ENCODE measurements at places on chromosomes 5 and 9. TPM values are rescaled to one million over a fixed set of nuclear protein-coding genes. Genes with fewer than 3 reads are reported as not detected.

Gene SHISAL2B
- polyA plus RNA-seq = not detected

DNA sequence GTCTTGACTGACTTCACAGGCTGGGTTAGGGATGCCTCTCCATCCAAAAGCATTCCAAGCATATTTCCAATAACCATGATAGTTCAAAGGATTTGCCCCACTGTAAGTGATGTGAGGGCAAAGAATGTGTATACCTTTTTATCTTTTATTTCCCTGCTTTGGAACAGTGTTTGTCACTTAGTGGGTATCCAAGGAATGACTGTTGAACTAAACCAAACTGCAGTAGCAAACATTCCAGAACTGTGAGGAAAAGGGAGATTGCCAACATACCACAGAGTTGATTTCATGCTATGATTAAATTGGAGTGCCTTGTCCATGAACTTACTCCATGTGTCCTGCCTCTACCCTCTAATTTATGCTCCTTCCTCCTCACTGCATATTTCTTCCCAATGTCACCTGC, 400.0 kb downstream of the KIAA0825 start:
- no peak for DNase-seq

Gene CCDC171
- polyA plus RNA-seq = 0.29 TPM

- no peak for DNase-seq
Observed at GRCh38 chr5:174188295-174188694, 142.8 kb downstream of the NSG2 start.

DNA sequence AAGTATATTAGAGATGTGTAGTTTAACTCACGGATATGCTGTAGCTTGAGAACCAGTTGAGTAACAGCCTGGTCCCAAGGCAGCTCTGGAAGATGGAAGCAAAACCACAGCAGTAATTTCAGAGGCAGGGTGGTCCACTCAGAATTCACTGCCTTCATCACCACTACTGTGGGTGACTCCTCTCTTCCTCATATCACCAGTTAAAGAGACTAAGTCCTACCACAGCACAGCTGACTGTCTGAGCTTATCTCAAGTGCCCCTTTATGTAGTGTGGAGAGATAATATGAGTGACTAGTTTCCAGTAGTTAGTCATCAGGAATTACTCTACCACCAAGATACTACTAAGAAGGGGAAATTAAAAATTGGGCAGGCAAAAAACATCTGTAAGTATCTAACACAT, 1571.2 kb upstream of the C9orf72 start:
- DNase-seq = no peak

DNA sequence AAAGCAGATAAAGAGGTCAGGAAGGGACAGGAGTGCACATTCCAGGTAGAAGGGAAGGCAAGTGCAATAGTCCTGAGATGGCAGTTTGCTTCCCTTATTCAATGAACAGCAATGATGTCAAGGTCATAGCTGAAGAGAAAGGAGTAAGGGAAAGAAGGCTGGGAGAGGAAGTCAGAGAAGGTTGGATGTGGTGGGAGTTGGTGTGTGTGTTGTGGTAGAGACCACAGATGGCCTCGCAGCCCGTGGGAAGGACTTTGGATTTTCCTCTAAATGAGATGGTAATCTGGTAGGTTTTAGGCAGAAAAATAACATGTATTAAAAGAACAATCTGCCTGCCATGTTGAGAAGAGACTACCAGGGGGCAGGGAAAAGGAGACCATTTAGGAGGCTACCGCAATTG, 25.1 kb upstream of the LPAR1 start:
- no peak for DNase-seq

Gene OGN
- 0.10 TPM for polyA plus RNA-seq

GRCh38 chr9:98108531-98109031, 10.4 kb downstream of the TRIM14 start:
- DNase-seq = peak; percentile 64

- no peak for DNase-seq
Observed at GRCh38 chr9:1355656-1356055, 305.5 kb downstream of the DMRT2 start.

DNA sequence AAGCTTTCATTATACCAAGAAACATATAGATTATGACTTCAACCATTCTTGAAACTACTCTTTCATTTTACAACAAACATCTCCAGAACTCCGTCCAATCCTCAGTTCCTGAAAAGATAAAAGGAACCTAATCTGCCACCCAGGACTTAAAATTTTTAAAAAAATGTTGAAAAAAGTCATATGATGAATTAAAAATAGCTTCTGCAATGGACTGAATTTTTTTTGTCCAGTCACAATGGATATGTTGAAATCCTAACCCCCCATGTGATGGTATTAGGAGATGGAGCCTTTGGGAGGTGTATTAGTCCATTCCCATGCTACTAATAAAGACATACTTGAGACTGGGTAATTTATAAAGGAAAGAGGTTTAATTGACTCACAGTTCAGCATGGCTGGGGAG, 2.7 kb upstream of the ALDH1A1 start:
- DNase-seq = no peak

Gene IFNA13
- not detected for polyA plus RNA-seq

Gene C9orf85
- polyA plus RNA-seq = 11.6 TPM

GRCh38 chr5:148902478-148902877, 76.1 kb downstream of the ADRB2 start:
- DNase-seq = no peak

DNA sequence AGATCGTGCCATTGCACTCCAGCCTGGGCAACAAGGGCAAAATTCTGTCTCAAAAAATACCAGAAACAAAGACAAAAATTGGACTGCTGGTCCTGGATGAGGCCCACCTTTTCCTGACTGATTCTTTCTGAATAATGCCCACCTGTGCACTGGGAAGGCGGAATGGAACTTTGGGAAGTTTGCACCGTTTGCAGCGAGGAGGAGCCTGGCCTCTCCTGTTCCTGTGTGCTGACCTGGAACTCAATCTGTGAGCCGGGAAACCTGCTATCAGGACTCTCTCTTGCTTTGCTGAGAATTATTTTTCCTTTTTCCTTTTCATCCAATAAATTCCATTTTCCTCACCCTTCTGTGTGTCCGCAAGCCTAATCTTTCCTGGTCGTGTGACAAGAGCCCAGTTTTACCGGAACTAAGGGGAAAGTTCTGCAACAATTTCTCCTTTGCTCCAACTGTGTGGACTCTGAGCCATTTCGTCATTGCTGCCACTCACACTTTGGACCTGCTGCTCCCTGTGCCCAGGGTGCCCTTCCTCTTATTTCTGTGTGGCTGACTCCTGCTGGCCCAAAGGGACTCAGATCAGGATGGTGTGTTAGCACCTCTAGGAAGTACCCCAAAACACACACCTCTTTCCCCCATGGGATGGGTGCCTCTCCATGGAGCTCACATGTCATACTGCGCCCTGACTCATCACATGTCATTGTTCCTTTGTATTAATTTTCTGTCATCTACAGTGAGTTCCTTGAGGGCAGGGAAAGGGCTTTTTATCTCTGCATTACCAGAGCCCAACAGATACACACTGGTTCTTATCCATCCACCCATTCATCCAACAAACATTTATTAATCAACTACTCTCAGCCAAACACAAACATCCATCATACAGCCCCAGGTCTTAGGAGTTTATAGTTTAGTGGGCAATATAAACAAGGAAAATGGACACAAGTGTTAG, 4.7 kb upstream of the GLRX start:
- DNase-seq = no peak

- DNase-seq = no peak
Observed at GRCh38 chr5:61472172-61472958, 140.3 kb downstream of the ZSWIM6 start.

Gene ZNF608
- polyA plus RNA-seq = not detected

Gene TAF1L
- polyA plus RNA-seq = not detected

Gene ORM2
- not detected for polyA plus RNA-seq

- peak; percentile 58 for DNase-seq
Observed at GRCh38 chr9:2015581-2016407, 647 bp downstream of the SMARCA2 start.

Gene PRUNE2
- polyA plus RNA-seq = not detected

DNA sequence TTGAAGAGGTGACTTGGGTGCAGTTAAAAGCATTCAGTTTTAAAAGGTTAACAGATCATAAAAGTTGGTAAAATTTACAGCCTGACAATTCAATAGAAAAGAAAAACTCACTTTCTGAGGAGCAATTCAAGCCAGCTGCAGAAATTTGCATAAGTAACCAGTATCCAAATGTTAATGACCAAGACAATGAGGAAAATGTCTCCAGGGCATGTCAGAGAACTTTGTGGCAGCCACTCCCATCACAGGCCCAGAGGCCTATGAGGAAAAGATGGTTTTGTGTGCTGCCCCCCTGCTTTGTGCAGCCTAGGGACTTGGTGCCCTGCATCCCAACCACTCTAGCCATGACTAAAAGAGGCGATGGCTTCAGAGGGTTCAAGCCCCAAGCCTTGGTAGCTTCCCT, 1406.5 kb upstream of the ACO1 start:
- DNase-seq = no peak

- DNase-seq = no peak
Observed at GRCh38 chr9:86361176-86361575, 7.0 kb upstream of the TUT7 start.

Data from naive thymus-derived CD4-positive, alpha-beta T cell (primary cell).